ENCODE measurements at places on chromosomes 6 and 20.

GRCh38 chr6:25017486-25017885 is 81.7 kb upstream of the RIPOR2 start:
- no peak overlapping the region for H3K27ac ChIP-seq
- no peaks in the 10 kb centered on the region for H3K4me1 ChIP-seq

- H3K4me1 ChIP-seq, result no peaks in the 10 kb centered on the region
- no peaks in the 10 kb centered on the region for H3K36me3 ChIP-seq
- DNase-seq, result no peak
- H3K4me3 ChIP-seq, result no peak overlapping the region
- H3K27ac ChIP-seq, result no peak overlapping the region
- no peaks in the 10 kb centered on the region for H3K27me3 ChIP-seq
Observed at GRCh38 chr6:2375443-2375842, 130.0 kb upstream of the GMDS start.

- no peaks in the 10 kb centered on the region for H3K27me3 ChIP-seq
- no peaks in the 10 kb centered on the region for H3K36me3 ChIP-seq
- no peak for DNase-seq
- no peaks in the 10 kb centered on the region for H3K4me1 ChIP-seq
- H3K4me3 ChIP-seq, result no peak overlapping the region
Observed at GRCh38 chr6:50921968-50922367, 103.3 kb downstream of the TFAP2B start.

GRCh38 chr6:168037856-168038255 is 40.4 kb downstream of the KIF25 start:
- no peaks in the 10 kb centered on the region for H3K36me3 ChIP-seq
- DNase-seq, result no peak
- H3K4me3 ChIP-seq, result no peak overlapping the region
- peaks cover 11% of the 10 kb centered on the region for H3K4me1 ChIP-seq

DNA sequence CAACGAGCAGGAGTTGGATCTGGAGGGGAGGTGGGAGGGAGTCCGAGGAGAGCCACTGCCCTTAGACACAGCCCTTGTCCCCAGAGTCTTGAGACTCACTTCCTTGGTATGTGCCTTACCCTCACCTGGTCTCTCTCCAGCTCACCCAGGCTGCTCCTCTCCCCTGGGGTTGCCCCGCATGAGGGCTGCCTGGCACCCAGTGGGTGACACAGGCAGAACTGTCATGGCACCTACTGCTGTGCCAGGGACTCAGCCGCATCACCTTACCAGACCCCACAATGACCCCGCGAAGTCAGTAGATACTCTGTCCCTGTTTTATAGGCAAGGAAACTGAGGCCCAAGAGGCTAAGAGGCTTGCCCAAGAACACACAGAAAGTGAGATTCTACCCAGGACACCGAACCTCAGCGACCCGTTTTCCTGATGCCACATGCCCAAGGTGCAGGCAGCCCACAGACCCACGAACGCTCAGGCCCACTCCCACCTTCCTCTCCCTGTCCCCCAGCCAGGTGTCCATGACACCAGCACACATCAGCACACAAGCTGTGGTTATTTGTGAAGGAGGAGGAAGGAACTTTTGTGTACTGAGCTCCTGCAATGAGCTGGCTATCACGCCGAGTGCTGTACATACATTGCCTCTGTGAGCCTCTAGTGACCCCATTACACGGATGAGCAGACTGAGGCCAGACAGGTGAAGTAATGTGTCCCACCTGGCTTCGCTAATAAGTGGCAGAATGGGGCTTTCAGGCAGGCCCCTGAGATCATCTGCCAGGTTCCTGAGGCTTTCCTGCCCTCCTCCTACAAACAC is 168.1 kb downstream of the GRM4 start:
- no peak overlapping the region for H3K4me3 ChIP-seq
- H3K36me3 ChIP-seq, result no peaks in the 10 kb centered on the region
- no peak overlapping the region for H3K27ac ChIP-seq

GRCh38 chr20:49813305-49813974 is 812 bp downstream of the SLC9A8 start:
- peak overlapping the region; percentile 98 for H3K27ac ChIP-seq
- H3K36me3 ChIP-seq, result no peaks in the 10 kb centered on the region

DNA sequence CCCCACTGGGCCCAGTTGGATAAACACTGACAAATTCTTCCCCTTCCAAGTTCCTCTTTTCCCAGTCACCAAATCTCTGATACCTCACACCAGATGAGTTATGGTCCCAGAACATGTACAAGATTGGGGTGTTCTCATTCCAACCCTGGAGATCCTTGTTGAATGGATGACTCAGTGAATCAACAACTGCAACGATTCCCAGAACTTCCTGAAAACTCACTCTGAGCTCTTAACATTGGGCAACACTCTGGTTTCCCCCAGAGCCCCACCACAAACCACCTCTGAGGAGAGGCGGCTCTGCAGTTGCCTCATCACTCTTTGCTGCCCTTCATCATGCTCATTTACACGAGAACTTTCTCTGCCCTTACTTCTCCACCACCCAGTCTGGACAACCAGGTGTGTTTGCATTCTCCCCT is 115.2 kb downstream of the MRPL14 start:
- DNase-seq, result no peak
- no peak overlapping the region for H3K27ac ChIP-seq
- no peak overlapping the region for H3K4me3 ChIP-seq
- H3K27me3 ChIP-seq, result no peaks in the 10 kb centered on the region
- H3K4me1 ChIP-seq, result no peaks in the 10 kb centered on the region

- no peaks in the 10 kb centered on the region for H3K4me1 ChIP-seq
- DNase-seq, result no peak
- H3K27ac ChIP-seq, result no peak overlapping the region
- H3K36me3 ChIP-seq, result no peaks in the 10 kb centered on the region
- H3K4me3 ChIP-seq, result no peak overlapping the region
Observed at GRCh38 chr6:47740714-47741113, 41.1 kb upstream of the OPN5 start.

DNA sequence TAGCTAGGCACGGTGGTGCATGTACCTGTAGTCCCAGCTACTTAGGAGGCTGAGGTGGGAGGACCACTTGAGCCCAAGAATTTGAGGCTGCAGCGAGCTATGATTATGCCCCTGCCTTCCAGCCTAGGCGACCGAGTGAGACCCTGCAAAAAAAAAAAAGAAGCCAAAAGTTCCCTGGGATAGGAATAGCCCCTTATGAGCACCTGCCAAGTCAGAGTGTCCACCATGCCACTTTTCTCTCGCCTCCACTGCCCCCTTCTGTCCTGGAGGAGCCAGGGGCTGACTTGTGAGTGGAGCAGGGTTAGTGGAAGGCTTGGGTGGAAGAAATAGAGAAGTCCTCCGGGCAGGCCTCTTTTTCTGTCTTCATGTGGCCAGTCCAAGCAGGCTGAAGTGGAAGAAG is 12.1 kb upstream of the DDX27 start:
- no peaks in the 10 kb centered on the region for H3K36me3 ChIP-seq
- H3K27me3 ChIP-seq, result no peaks in the 10 kb centered on the region
- H3K4me1 ChIP-seq, result no peaks in the 10 kb centered on the region
- H3K27ac ChIP-seq, result no peak overlapping the region

- no peak overlapping the region for H3K27ac ChIP-seq
- H3K36me3 ChIP-seq, result no peaks in the 10 kb centered on the region
- no peak for DNase-seq
- H3K27me3 ChIP-seq, result no peaks in the 10 kb centered on the region
- peaks cover 3% of the 10 kb centered on the region for H3K4me1 ChIP-seq
Observed at GRCh38 chr6:109262261-109262660, 120.0 kb downstream of the CD164 start.

DNA sequence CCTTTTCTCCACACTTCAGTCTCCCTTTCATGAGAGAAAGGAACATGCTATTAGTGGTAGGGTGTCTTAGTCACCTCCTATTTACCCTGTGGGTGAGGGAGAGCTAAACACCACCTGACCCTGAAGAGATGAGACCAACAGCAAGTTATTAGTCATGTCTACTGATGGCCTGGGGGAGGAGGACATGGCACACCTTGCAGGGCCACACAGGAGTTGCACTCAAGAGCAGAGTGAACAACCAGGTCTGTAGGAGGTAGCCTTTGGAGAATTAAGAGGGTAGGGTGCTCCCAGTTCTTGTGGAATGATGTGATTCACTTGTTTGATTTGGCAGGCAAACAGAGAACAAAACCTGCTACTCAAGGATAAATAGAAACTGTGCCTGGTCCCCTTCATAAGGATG is 82.7 kb upstream of the FABP7 start:
- H3K4me1 ChIP-seq, result no peaks in the 10 kb centered on the region
- H3K27ac ChIP-seq, result peak overlapping the region; percentile 45
- no peak overlapping the region for H3K4me3 ChIP-seq
- H3K36me3 ChIP-seq, result no peaks in the 10 kb centered on the region

GRCh38 chr20:10635476-10636208 is 38.2 kb downstream of the JAG1 start:
- H3K4me1 ChIP-seq, result peaks cover 4% of the 10 kb centered on the region
- H3K4me3 ChIP-seq, result no peak overlapping the region
- no peaks in the 10 kb centered on the region for H3K36me3 ChIP-seq
- peak overlapping the region; percentile 20 for H3K27ac ChIP-seq
- no peak for DNase-seq

- H3K4me1 ChIP-seq, result no peaks in the 10 kb centered on the region
- H3K4me3 ChIP-seq, result no peak overlapping the region
- no peaks in the 10 kb centered on the region for H3K36me3 ChIP-seq
- no peaks in the 10 kb centered on the region for H3K27me3 ChIP-seq
Observed at GRCh38 chr6:148193063-148193680, 149.5 kb upstream of the SASH1 start.

DNA sequence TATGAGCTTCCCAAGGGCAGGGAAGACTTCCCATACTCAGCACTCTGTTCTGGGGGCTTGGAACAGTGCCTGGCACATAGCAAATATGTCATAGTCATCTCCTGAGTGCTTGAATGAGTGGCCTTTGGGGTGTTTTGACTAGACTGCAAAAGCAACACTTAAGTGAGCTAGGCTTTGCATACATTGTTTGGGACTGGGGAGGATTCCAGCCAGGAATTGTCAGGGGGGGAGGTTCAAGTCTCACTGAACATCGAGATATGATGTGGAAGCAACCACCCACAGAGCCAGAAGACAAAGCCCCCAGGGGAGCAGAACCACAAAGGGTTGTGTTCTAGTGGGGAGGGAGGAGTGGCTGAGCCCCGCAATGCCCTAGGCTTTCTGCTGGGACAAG is 98.4 kb downstream of the SYCP2 start:
- no peak for DNase-seq
- peaks cover 8% of the 10 kb centered on the region for H3K4me1 ChIP-seq
- H3K27ac ChIP-seq, result no peak overlapping the region
- no peaks in the 10 kb centered on the region for H3K36me3 ChIP-seq

DNA sequence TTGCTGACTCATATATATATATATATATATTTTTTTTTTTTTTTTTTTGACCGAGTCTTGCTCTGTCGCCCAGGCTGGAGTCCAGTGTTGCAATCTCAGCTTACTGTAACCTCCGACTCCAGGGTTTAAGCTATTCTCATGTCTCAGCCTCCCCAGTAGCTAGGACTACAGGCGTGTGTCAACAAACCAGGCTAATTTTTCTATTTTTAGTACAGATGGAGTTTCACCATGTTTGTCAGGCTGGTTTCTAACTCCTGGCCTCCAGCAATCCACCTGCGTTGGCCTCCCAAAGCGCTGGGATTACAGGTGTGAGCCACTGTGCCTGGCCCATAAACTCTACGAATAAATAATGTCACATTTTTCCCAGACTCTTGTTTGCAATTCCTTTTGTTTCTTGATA is 4.8 kb downstream of the LRP11 start:
- H3K4me3 ChIP-seq, result no peak overlapping the region
- H3K36me3 ChIP-seq, result no peaks in the 10 kb centered on the region
- H3K27ac ChIP-seq, result peak overlapping the region; percentile 69
- DNase-seq, result peak; percentile 68

DNA sequence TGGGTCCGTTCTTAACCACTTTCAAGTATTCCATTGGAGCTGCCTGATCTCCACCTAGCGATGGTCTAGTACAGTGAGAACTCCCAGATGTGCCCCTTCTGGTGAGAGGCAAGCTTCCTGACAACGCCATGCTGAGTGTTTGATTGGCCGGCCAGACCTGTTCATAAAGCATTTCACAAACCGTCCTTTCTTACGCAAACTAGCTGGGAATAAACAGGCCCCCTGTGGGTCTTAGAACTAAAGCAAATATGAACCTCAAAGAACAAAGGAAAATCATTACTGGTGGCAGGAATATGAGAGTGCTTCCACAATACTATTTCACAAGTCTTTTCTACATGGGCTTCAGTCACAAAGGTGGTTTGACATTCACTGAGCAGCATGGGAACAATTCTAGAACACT is 15.6 kb upstream of the GCNT2 start:
- H3K4me3 ChIP-seq, result no peak overlapping the region
- H3K27me3 ChIP-seq, result no peaks in the 10 kb centered on the region
- H3K4me1 ChIP-seq, result no peaks in the 10 kb centered on the region
- H3K27ac ChIP-seq, result no peak overlapping the region
- no peaks in the 10 kb centered on the region for H3K36me3 ChIP-seq

GRCh38 chr6:41651246-41651961 is 13.1 kb downstream of the MDFI start:
- no peak overlapping the region for H3K27ac ChIP-seq
- H3K4me1 ChIP-seq, result peaks cover 39% of the 10 kb centered on the region
- H3K4me3 ChIP-seq, result no peak overlapping the region
- H3K27me3 ChIP-seq, result no peaks in the 10 kb centered on the region
- no peaks in the 10 kb centered on the region for H3K36me3 ChIP-seq

DNA sequence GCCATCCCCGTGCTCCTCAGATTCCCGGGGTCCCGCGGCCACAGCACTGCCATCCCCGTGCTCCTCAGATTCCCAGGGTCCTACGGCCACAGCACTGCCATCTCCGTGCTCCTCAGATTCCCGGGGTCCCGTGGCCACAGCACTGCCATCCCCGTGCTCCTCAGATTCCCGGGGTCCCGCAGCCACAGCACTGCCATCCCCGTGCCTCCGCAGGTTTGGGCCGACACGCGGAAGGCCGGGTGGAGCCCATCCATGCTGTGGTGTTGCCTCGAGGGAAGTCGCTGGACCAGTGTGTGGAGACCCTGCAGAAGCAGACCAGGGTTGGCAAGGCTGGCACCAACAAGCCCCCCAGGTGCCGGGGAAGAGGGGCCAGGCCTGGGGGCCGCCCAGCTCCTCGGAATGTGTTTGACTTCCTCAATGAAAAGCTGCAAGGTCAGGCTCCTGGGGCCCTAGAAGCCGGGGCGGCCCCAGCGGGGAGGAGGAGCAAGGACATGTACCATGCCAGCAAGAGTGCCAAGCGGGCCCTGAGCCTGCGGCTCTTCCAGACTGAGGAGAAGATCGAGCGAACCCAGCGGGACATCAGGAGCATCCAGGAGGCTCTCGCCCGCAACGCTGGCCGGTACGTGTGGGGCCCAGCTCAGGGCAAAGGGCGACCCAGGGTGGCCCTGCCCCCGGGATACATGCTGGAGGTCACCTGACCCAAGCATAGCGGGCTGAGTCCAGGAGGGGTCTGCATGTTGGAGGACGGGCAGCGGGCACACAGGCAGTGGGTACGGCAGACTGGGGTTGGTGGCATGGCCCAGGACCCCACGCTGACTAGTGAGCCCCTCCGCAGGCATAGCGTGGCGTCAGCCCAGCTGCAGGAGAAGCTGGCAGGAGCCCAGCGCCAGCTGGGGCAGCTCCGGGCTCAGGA is 1.3 kb upstream of the LIME1 start:
- peaks cover 21% of the 10 kb centered on the region for H3K4me1 ChIP-seq
- H3K27ac ChIP-seq, result no peak overlapping the region
- DNase-seq, result no peak
- H3K36me3 ChIP-seq, result no peaks in the 10 kb centered on the region
- H3K4me3 ChIP-seq, result no peak overlapping the region
